ENCODE measurements at places on chromosomes 2 and 18.
A peak's percentile ranks its signal among the peaks of the same experiment; 100 is the strongest.

GRCh38 chr2:20430461-20431300 lies 16.2 kb upstream of the RHOB start:
- peak; percentile 48 for DNase-seq

GRCh38 chr2:228655331-228655730 lies 473.8 kb upstream of the SPHKAP start:
- DNase-seq, result no peak

GRCh38 chr2:23487735-23488492 lies 102.9 kb downstream of the KLHL29 start:
- DNase-seq, result no peak

- DNase-seq, result no peak
Observed at GRCh38 chr2:217086038-217086522, 226.2 kb upstream of the TNP1 start.

- no peak for DNase-seq
Observed at GRCh38 chr2:175627405-175627804, 374.7 kb downstream of the LNPK start.

DNA sequence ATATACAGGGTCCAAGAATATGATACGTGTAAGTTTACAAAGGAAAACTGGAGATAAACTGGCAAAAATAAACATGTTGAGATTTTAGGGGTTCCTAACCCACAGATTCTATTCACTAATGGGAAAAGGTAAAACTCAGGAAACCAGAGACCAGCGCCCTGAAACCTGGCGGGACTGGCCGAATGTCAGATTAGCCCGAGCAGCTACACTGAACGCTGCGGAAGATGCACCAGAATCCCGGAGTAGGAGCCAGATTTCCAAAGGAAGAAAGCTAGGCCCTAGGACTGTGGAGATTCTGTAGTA lies 679 bp upstream of the WDR75 start:
- DNase-seq, result no peak

- DNase-seq, result no peak
Observed at GRCh38 chr2:142918624-142919023, 41.2 kb downstream of the KYNU start.

- DNase-seq, result no peak
Observed at GRCh38 chr2:143138292-143138691, 9.1 kb downstream of the ARHGAP15 start.

- DNase-seq, result no peak
Observed at GRCh38 chr2:224579411-224579810, 5.8 kb downstream of the CUL3 start.

DNA sequence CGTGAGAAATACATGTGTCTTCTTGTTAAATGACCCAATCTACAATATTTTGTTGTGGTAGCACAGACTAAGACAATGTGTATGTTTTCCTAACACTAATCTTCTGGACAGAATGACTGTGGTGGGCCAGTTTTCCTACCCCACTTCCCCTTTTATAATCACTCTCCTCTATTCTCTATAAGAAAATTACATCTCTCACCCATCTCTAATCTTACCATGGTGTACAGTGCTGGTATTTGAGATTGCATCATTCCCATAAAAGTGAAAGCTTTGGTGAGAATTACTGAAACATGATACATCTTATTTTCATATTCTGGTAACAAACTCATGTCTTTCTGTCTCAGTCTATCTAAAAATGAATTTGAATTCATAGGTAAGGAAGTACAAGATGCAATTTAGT lies 40.5 kb downstream of the CAVIN2 start:
- DNase-seq, result no peak

- no peak for DNase-seq
Observed at GRCh38 chr18:69954719-69955480, 7.2 kb upstream of the CD226 start.

DNA sequence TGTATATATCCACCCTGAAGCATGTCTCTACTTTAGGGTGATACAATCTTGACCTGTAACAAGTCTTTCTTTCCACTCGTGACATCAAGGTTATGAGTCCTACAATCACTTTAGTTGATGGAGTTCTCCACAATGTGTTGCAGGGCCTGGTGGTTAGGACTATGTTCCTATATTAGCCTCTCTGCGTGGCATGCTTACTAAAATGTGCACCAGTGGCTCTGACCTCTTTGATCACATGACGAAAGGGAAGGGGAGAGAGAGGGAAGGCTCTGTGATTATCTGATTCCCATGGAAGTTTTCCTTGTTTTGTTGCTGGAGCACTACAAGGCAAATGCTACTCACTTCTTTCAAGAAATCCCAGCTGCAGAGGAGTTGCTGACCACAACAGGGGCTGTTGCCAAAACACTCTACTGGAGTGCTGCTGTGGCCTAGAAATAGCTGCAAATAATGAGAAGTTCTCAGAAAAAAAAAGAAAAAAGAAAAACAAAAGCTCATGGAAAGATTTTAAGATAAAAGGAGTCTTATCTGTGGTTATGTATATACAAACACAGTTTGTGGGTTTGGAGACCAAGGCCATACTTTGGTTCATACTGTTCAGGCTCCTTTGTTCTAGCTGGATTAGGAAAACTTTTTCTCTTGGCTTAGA lies 272.8 kb upstream of the MMADHC start:
- peak; percentile 65 for DNase-seq

- peak; percentile 96 for DNase-seq
Observed at GRCh38 chr2:1742681-1743395, 1.5 kb downstream of the PXDN start.

GRCh38 chr18:61676773-61677434 lies 215.9 kb downstream of the RNF152 start:
- no peak for DNase-seq

DNA sequence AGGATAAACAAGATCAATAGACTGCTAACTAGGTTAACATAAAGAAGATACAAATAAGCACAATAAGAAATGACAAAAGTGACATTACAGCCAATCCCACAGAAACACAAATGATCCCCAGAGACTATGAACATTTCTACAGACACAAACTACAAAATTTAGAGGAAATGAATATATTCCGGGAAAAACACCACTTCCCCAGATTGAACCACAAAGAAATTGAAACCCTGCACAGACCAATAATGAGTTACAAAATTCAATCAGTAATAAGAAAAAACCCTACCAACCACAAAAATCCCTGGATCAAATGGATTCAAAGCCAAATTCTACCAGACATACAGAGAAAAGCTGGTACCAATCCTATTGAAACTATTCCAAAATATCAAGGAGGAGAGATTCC lies 232.4 kb upstream of the RBMS1 start:
- no peak for DNase-seq

GRCh38 chr2:129793431-129793902 lies 186.0 kb upstream of the RAB6C start:
- no peak for DNase-seq

- no peak for DNase-seq
Observed at GRCh38 chr18:21904856-21905255, 164.3 kb downstream of the MIB1 start.

GRCh38 chr2:8587920-8588830 lies 93.7 kb upstream of the ID2 start:
- DNase-seq, result no peak

- no peak for DNase-seq
Observed at GRCh38 chr2:7660816-7661215, 743.6 kb downstream of the RNF144A start.

DNA sequence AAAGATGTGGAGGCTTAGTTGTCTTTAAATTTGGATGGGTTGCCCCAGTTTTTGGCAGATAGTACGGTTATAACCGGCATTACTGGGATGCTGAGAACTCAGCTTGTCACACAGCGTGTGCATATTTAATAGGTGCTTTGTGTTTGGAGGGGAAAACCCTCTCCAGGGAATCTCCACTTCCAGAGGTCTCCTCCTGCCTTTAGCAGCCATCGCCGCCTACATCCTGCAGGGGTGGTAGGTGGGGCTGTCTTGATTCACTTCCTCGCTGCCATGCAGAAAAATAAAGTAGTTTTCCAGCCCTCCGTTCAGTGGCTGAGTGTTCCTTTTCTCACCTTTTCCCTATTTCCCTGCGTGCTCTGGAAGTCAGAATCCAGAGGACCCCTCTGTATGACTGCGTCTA lies 76.4 kb downstream of the ITGB1BP1 start:
- DNase-seq, result no peak

DNA sequence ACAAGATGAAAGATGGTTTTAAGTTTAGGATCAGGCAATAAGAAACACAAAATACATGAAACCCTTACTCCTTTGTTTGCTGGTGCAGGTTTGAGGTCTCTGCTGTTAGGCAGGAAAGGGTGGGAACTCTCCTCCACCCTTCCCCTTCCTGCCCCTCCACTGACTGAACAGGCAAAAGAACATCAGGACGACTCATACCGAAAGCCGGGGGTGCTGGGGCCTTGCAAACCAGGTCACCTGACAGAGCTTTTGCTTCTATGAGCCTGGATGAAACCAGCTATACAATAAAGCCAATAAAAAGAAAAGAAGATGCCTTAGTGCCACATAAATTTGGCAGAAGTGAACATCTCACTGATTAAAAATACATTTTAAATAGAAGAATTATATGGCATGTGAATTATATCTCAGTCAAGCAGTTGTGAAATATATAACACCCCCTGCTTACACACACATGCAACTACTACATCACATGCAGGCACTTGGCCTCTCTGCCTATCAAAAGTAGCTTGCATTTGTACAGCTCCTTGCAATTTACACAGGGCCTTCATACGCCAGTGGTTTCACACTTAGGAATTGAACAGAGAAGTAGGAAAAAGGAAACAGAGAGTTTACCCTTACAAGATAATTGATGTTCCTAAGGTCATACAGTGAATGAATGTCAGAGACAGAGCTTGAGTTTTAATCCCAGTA lies 215.1 kb upstream of the TRIB2 start:
- peak; percentile 69 for DNase-seq

GRCh38 chr2:10159581-10160131 lies 37.1 kb downstream of the RRM2 start:
- DNase-seq, result no peak

DNA sequence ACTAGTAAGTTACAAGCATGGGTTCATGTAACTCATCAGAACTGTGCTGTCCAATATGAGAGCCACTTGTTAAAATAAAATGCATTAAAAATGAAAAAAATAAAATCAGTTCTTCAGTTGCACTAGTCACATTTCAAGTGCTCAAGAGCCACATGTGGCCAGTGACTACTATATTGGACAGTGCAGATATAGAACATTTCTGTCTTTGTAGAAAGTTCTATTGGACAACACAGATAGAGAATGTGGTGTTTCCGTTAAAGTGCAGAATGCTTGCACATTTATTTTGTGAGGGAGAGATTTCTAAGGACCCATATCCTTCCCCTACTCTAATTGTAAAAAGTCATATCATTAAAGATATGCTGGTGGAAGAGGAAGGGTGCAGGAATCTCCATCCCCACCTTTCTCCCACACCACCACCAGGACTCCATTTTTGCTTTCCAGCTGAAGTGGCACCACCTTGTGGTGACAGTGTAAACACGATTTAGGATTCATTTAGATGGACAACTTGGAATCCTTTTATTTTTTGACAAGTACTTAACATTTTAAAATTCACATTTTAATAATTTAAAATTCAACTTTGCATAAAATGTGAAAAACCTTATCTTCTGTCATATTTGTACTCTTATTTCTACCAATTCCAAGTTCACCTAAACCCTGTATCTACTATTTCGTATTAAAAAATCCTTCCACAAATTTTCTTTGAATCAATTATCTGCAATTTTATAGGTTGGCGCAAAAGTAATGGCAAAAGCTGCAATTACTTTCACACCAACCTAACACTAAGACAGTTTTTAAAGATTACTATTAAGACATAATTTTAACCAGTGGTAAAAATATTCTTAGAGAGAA lies 9.4 kb upstream of the CD302 start:
- DNase-seq, result no peak

DNA sequence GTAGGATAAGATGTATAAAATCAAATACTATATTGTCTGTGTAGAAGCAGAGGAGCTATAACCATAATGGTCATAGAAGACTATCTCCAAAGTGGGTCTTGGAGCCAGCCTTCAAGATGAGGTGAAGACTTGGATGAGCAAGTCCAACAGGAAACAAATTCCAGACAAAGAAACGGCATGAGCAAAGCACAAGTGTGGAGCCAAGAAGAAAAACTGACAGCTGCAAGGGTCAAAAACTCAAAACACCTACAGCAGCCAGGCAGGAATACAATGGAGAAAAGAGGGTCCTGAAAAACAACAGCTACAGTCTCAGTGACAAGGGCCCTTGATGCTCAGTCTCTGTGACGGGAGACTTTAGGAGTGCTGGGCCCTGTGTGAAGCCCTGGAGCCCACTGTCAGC lies 102.4 kb downstream of the STK39 start:
- DNase-seq, result no peak

DNA sequence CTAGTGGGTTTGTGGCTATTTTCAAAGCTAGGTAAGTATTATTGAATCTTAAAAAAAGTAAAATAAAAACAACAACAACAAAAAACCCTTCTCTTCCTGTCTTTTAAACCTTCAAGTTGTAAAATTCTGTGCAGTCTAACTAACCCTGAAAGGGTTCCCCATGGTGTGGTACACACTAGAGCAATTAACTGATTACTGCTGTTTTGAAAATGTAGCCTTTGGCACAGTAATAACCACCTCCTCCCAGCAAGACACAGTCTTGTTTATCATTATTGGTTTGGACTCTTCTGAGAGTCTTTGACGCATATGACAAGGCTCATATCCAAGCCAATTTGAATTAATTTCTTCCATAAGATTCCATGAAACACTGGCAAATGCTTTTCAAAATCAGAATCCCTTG lies 2184.6 kb upstream of the PIK3C3 start:
- DNase-seq, result no peak

DNA sequence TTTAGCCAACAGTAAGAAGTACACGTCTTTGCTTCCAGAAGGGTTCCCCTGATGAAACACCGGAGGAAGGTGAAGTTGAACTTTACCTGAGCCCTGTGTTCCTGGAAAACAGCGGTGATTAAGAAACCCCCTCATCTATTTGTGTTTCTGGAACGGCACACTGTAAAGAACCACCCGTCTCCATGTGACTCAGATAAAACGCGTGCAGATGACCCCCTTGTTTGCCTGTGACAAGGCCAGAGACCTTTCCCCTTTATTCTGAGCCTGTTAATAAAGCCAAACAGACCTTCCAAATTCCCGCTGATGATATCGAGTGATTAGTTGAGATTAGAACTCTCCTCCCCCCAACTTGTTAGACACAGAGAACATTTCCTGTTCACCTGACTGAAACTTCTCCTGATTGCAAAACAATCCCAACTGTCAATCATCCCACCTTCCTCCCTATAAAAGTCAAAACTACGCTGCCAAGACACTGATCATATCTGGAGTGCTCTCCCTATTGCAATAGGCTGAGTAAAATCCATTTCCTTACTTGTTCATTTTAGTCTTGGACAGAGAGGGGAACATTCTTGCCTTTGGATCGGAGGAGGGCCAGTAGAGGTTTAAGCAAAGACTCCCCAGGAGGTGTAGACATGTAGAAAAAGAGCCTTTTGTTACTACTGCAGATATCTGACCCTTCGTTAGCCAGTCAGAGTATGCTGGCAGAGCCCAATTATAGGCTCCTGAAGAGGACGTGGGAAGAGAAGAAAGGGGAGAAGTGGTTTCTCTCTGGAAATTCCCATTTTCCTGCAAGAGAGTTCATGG lies 914 bp upstream of the IWS1 start:
- no peak for DNase-seq

GRCh38 chr2:98568161-98568956 lies 40.0 kb downstream of the COA5 start:
- DNase-seq, result peak; percentile 29

All from sigmoid colon (tissue), 7 donors.